Vein endothelial cell (primary cell): ENCODE measurements at places on chromosomes 1 and 21. TPM values are rescaled to one million over a fixed set of nuclear protein-coding genes. Genes with fewer than 3 reads are reported as not detected.

LCE1F gene
- not detected in 2 replicates for total RNA-seq

PRAMEF18 gene
- not detected in 2 replicates for total RNA-seq

WNT3A gene
- total RNA-seq: not detected in 2 replicates

CEP104 gene
- total RNA-seq: 19.6 and 22.2 TPM in 2 replicates

TMEM69 gene
- total RNA-seq: 23.7 and 28.7 TPM in 2 replicates

ERG gene
- 153 and 170 TPM in 2 replicates for total RNA-seq

RAB25 gene
- not detected in 2 replicates for total RNA-seq

CLDN17 gene
- total RNA-seq: not detected in 2 replicates

EDARADD gene
- not detected in 2 replicates for total RNA-seq

HPDL gene
- total RNA-seq: 2.9 and 6.4 TPM in 2 replicates

ELF3 gene
- total RNA-seq: 0.10 and 0.65 TPM in 2 replicates

SPOCD1 gene
- total RNA-seq: 31.4 and 53.6 TPM in 2 replicates

MYOG gene
- not detected in 2 replicates for total RNA-seq

MROH9 gene
- not detected in 2 replicates for total RNA-seq

ZBTB48 gene
- total RNA-seq: 13.1 and 18.6 TPM in 2 replicates

SPRR2A gene
- total RNA-seq: not detected in 2 replicates

CRYAA gene
- total RNA-seq: not detected in 2 replicates

SEMA6C gene
- 15.6 and 17.6 TPM in 2 replicates for total RNA-seq

PTGER3 gene
- total RNA-seq: not detected in 2 replicates

CLCA4 gene
- not detected in 2 replicates for total RNA-seq

SELP gene
- total RNA-seq: 14.8 and 65.7 TPM in 2 replicates

FOXO6 gene
- 0.33 and 0.57 TPM in 2 replicates for total RNA-seq

FNDC5 gene
- 0.33 and 0.48 TPM in 2 replicates for total RNA-seq

PKP1 gene
- under 0.01 and 0.10 TPM in 2 replicates for total RNA-seq

OLFML3 gene
- 3.7 and 4.6 TPM in 2 replicates for total RNA-seq

SLC35F3 gene
- total RNA-seq: not detected in 2 replicates

PTPN14 gene
- 93.8 and 108 TPM in 2 replicates for total RNA-seq

AK5 gene
- 8.3 and 20.6 TPM in 2 replicates for total RNA-seq

S100A7 gene
- not detected in 2 replicates for total RNA-seq

AJAP1 gene
- not detected in 2 replicates for total RNA-seq

ANGPTL3 gene
- not detected in 2 replicates for total RNA-seq

NPR1 gene
- total RNA-seq: 7.2 and 11.7 TPM in 2 replicates

UBE2U gene
- total RNA-seq: not detected in 2 replicates

CHODL gene
- 0.10 TPM in 1 of 2 replicates, not detected in the other for total RNA-seq

DEPDC1 gene
- total RNA-seq: 7.8 and 24.0 TPM in 2 replicates

CAPZA1 gene
- 188 and 244 TPM in 2 replicates for total RNA-seq

BNIPL gene
- total RNA-seq: not detected in 2 replicates

OR2W3 gene
- total RNA-seq: 0.33 TPM in 1 of 2 replicates, not detected in the other

LCE1B gene
- not detected in 2 replicates for total RNA-seq

MAP1LC3C gene
- total RNA-seq: not detected in 2 replicates

CD2 gene
- not detected in 2 replicates for total RNA-seq

NECTIN4 gene
- total RNA-seq: under 0.01 and 0.65 TPM in 2 replicates

GPR25 gene
- not detected in 2 replicates for total RNA-seq

TMOD4 gene
- total RNA-seq: not detected in 2 replicates

KRTAP19-1 gene
- not detected in 2 replicates for total RNA-seq

RPS6KC1 gene
- total RNA-seq: 21.4 and 23.2 TPM in 2 replicates

PLA2G4A gene
- 20.3 and 30.4 TPM in 2 replicates for total RNA-seq

CA6 gene
- not detected in 2 replicates for total RNA-seq

OR14K1 gene
- total RNA-seq: not detected in 2 replicates

CDC42BPA gene
- 116 and 122 TPM in 2 replicates for total RNA-seq

DENND2D gene
- total RNA-seq: 0.76 and 0.98 TPM in 2 replicates

BECN2 gene
- not detected in 2 replicates for total RNA-seq

ZMYND12 gene
- total RNA-seq: 0.48 TPM in 1 of 2 replicates, not detected in the other

CGN gene
- total RNA-seq: under 0.01 and 0.96 TPM in 2 replicates

NAV1 gene
- total RNA-seq: 58.0 and 84.9 TPM in 2 replicates
